ENCODE measurements at places on chromosomes 11 and 22.
A peak's percentile ranks its signal among the peaks of the same experiment; 100 is the strongest.

DNA sequence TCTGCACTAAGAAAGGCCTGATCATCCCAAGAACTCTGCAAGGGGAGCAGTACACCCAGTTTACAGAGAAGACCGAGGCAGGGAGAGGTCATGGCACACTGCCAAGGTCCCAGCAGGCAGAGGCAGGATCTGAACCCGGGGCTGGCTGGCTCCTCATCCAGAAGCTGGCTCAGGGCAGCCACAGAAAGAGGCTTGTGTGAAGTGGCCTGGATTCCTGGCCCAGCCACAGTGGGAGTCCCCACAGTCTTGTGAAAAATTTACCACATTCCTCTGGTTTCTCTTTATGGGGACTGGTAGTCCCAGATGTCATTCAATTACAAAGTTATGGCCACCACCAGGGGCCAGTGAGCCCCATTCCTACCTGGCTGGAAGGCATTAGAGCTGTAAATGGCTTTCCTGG is 440.5 kb downstream of the MIAT start:
- DNase-seq: no peak

DNA sequence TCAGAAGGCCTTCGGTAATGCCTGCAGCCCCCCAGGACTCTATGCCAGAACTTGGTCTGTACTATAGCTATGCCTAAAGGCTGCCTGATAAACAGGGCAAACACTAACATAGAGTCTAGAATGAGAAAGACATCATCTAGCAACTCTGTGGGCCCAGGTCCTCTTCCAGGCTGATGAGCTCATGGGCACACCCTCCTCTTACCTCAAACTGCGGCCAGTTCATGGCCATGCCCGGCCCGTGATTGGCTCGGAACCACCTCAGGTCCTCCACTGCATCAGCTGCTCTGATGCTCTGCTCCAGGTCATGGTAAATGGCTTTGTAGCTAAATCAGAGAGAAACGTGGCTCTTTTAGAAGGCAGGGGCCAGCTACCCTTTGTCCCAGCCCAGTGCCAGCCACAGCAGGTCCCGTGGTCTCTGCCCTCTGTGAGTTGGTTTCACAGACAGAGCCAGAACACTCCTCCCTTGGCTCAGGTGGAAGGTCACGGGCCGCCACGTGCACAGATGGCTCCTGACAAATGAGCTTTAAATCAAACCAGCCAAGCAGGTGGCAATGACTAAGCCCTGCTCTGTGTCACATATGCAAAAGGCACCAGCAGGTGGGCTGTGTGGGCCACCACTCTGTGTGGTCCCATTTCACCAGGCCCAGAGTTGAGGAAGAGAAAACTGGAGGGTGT is 25.0 kb upstream of the ARFGAP3 start:
- DNase-seq: no peak

DNA sequence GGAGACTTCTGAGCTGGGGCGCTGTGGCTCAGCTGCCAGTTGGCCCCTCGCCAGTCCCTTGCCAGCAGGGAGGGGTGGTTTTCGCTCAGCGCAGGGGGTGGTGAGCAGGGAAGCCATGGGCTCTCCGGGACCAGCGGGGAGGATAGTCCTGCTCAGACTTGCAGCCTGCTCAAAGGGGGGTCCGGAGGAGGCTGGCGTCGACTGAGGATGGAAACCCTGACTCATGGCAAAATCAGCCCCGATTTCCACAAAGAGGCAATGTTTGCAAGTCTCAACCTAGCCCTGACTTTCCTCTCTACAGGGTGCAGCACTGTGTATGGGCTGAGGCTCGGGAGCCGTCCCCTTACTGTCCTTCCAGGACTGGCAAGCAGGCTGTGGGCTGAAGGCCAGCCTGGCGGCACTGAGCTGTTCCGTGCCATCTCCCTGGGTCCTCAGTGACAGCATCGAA is 35.1 kb downstream of the FBLN1 start:
- peak; percentile 82 for DNase-seq

DNA sequence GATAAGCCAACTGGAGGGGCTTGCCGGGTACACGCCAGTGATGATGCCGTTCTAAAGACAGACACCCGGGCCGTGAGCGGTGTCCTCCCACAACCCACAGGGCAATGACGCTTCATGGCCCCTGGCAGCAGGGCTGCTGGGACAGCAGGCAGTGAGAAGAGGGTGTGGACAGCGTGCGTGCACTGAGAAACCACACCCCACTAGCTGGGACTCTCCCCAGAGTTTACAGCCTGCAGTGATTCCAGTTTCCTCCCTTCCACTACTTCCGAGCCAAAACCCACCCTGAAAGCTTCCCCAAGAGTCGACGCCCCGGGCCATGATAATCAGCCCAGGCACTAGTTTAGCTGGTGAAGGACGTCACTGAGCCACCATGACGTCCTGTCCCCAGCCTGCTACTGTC is 29.2 kb downstream of the CPT1A start:
- DNase-seq: no peak

DNA sequence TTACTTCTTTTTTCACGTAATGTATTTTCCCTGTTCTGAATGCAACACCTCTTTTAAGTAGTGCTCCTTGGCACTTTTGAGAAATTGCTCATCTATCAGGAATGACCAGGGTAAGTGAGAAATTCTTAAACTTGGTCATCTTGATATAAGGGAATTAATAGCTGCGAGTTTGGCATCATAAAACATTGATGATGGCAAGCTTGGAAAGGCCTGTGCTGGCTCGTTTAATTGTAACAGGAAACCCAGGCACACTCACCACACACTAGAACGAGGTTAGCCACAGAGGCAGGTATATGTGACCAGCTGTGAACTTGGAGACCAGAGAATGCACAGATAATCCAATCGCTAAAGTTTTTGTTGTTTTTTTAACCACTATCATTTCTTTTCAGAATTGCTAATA is 24.3 kb downstream of the FAM118A start:
- no peak for DNase-seq

DNA sequence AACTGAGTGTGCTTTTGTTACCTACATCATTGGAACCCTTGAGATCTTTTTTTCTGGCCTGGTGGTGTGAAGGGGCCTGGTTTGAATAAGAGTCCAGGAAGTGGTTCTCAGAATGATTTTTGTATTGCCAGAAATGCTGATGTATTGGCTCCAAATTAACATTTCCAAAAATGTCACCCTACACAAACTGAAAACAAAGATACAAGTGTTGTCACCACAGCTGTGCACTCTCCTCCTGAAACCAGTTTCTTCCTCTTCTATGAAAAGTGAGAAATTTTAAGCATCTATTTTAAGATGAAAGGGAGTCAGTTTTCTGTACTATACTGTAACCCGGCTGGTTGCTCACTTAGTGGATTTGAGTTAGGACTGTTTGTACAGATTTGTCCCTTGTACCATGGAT is 218.8 kb downstream of the PGR start:
- DNase-seq: no peak

DNA sequence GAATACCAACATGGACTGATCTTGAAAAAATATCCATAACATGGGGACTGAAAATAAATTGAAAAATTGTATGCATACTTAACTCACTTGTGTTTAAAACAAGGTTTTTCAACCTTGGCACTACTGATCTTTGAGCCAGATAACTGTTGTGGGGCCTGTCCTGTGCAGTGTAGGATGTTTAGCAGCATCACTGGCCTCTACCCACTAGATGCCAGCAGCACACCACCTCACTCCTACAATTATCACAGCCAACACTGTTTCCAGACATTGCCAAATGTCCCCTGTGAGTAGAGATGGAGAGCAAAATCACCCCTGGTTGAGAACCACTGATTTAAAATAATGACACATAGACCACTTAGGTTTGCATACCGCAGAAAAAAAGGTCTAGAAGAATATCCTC is 45.0 kb upstream of the SLC1A2 start:
- no peak for DNase-seq

DNA sequence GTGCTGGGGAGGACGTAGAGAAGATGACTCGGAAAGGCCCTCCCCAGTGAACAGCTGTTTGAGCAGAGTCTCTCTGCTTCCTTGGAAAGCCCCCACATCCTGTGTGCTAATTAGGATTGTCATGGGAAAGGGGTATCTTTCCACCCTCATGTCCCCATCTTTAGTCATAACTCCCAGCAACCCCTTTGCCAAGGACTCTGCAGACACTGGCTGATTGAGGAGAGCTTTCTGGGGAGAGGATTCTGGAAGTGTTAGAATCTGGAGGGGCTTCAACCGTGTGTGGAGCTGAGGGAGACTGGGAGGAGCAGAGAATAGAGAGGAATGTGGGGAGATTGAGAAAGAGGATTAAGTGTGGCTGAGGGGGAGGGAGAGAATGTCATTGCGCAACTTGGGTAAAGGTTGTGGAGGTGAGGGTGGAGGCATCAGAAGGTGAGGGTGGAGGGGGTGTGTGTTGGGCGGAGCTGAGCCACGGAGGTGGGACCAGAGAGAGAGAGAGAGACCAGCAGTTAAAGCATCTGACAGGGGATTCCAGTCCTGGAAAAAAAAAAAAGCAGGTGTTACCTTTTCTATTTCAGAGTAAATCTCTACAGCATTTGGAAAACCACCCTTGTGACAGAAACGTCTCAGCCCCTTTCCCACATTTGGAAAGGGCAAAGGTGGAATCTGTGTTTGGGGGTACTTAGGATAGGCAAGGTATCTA is 2.2 kb downstream of the DTX4 start:
- no peak for DNase-seq

- DNase-seq: no peak
Observed at GRCh38 chr11:95700471-95700817, 89.1 kb downstream of the FAM76B start.

DNA sequence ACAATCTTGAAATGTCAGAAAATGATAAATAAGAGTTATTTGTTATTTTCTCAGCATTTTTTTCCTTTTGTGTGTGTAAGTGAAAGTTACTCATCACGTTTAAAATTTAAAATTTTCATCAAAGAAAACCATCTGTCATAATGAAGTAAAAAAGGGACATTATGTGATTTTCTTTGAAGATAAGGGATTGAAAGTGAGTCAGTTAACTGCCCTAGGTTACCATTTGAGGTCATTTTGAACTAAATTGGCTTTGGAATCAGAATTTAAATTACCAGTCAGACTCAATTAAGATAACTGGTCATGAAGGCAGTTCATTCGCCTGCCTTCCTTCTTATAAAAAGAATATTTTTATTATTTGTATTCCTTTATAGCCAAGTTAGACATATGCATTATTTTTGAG is 14.3 kb downstream of the NCAM1 start:
- no peak for DNase-seq

DNA sequence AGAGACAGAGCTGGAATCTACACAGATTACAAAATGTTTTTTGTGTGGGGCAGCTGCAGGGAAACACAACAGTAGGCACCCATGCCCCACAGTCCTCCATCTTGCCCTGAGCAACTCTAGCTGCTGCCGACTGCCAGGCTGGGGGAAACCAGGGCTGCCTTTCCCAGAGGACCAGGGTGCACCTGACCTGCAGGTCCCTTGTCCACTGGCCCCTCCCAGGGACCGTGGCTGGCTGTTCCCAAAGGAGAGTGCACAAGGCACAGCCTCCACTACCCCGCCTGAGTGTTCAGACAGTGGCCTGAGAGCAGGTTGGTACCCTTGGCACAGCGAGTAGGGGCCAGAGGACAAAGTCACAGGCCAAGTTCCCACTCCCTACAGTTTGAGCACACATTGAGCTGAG is 181.8 kb downstream of the BARX2 start:
- DNase-seq: no peak

DNA sequence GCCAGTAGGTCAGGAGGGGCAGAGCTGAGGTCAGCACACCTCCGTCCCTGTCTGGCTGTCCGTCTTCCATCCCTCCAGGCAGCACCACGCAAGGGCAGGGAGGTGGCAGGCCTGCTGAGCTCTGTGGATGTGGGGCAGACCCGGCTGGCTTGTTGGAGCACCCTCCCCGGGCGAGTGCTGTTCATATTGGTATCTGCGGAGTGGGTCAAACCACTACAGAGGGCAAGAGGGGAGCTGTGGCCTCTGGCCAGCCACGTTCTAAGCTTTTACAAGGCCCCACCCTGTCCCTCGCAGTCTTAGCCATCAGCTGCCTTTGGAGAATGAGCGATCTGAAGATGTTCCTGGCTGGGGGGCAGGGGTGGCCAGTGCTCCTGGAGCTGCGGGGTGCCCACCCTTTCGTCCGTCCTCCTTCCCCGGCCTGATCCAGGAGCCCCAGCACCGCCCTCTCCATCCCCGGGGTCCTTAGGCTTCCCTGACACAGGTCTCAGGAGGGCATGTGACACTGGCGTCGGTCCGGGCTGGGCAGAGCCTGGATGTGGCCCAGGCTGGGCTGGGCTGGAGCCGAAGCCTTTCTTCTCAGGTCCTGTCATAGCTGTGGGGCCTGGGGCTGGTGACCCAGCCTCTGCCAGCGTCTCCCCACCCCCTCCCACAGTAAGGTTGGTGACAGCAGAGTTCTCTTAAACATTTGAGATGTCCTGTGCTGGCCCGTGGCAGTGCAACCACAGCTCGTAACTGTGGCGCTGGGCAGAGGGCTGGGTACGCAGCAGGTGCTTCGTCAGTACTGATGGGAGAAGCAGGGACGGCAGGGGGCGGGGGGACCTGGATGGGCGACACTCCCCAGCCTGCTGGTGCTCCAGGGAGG is 31.7 kb upstream of the GRAMD4 start:
- peak; percentile 32 for DNase-seq

- no peak for DNase-seq
Observed at GRCh38 chr11:2828585-2829330, 56.8 kb downstream of the CDKN1C start.

- DNase-seq: no peak
Observed at GRCh38 chr11:133555034-133555433, 22.7 kb upstream of the OPCML start.

GRCh38 chr11:3605771-3606203 is 36.0 kb downstream of the ART5 start:
- DNase-seq: no peak

DNA sequence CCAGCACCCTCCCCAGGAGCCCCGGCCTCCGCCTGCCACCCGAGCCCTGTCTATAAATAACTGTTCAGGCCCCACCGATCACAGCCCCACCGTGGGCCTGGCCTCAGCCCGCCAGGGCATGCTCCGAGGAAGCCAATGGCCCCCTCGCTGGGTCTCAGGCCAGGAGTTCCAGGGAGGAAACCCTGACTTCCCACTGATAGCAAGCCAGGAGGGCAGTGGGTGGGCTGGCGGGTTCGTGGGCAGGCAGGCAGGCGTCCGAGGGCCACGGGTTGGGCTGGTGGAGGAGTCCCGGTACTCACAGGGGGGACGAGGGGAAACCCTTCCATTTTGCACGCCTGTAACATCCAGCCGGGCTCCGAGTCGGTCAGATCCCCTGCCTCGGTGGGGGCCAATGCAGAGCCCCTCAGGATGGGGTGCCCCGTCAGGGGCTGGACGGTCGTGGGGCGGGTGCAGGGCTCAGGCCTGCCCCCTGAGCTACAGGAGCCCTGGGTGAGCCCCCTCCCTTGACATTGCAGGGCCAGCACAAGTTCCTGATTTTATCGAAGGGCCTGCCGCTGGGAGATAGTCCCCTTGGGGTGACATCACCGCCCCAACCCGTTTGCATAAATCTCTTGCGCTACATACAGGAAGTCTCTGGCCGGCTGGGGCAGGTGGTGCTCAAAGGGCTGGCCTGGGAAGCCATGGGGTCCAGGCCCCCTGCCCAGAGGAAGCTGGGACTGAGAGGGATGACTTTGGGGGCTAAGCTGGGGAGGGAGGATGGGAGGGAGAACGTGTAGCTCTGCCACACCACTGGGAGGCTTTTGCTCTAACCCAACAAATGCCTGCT is at the start of gene SPI1:
TSS of gene SPI1 (minus strand) at position 538 of the 826 bp plus-strand sequence. CDS start at position 344, 194 bp downstream.
- no peak for DNase-seq

Data from hypothalamus (tissue), 51 donors.